ENCODE measurements at places on chromosomes 1 and 21.
A peak's percentile ranks its signal among the peaks of the same experiment; 100 is the strongest.

GRCh38 chr1:90724361-90724760 is 7.3 kb upstream of the BARHL2 start:
- no peak for DNase-seq

DNA sequence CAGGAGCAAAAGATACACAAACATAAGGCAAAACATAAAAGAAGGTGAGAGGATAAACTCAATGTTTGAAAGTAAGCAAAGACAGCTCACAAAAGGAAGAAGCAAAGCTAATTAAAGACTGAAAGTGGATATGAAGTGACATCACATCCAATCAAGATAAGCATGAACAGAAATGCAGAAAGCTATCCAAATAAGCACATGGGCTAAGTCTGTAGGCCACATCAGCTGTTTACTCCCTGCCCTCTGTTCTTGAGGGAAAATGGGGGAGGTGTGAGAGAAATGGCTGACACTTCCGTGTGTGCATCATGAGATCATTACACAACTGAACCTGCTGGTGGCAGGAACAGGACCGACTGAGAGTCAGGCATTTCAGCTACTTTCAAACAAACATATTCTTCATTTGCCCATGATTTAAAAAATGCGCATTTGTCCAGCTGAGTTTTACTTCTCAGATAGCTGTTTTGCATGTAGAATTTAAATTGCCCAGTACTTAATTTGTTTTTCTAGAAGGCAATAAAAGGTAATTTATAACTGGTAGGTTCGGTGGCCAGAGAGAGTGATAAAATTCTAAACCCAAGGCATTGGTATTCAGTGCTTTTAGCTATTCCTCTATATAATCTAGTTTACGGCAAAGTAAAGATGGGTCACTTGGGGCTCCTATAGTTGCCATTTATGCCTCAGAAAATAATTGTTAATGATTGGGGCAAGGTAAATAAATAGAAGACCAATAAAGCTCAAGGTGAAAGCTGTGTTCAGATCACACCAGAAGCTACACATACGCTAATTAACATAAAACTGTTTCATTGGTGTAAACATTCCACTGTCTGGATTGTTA is 27.2 kb upstream of the MAN1A2 start:
- DNase-seq: no peak

GRCh38 chr1:204177133-204177532 is 11.0 kb upstream of the REN start:
- no peak for DNase-seq

DNA sequence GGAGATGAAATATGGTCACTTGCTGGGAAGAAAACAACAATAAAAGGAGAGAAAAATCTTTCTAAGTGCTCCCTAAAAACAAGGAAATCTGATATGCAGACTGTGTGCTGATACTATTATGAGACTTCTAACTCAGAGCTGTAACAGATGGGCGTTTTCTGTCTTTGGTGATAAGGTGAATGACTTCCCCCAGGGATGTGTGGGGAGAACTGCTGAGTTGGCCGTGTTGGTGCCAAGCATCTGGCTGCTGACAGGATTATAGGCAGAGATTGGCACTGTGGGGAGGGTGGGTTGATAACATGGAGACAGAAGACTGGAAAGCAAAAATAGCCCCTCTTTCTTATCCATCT is 438.5 kb upstream of the PLXNA2 start:
- no peak for DNase-seq

- DNase-seq: no peak
Measured at GRCh38 chr1:3022976-3023375, 1.7 kb downstream of the ACTRT2 start.

DNA sequence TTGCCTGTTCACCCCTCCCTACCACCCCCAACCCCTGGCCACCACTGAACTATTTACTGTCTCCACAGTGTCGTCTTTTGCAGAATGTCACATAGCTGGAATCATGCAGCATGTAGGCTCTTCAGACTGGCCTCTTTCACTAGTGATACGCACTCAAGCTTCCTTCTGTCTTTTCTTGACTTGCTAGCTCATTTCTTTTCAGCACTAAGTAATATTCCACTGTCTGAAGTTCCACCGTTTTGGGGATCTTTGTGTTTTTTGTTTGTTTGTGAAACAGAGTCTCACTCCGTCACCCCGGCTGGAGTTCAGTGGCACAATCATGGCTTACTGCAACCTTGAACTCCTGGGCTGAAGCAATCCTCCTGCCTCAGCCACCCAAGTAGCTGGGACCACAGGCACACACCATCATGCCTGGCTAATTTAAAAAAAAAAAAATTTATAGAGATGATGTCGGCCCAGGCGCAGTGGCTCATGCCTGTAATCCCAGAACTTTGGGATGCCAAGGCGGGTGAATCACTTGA is 43.4 kb upstream of the SLC25A33 start:
- no peak for DNase-seq

- no peak for DNase-seq
Measured at GRCh38 chr1:205321959-205322283, 376 bp upstream of the NUAK2 start.

GRCh38 chr1:38858833-38859560 is 575 bp downstream of the RRAGC start:
- DNase-seq: no peak

DNA sequence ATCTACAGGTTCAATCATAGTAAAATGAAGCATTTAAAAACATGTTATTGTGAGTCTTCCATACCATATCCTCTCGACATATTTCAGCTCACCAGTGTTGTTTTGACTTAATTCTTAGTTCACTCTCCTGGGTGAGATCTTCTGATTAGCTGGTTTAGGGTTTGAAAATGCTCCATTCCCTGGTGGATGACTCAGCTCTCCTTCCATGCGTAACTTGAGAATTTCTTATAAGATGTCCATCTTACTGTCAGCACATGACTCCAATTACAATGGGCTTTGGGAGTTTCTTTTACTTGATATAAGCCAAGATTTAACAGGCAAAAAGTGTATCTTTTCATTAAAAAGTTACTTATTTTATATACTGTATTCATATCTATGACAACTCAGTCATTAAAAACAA is 476.5 kb downstream of the BRINP3 start:
- DNase-seq: no peak

- peak; percentile 22 for DNase-seq
Measured at GRCh38 chr1:160081261-160081936, at the start of gene KCNJ9. Gene KCNJ9, plus strand, starts transcription at chr1:160081538. Its CDS starts 2,493 bp downstream, at chr1:160084031.

- no peak for DNase-seq
Measured at GRCh38 chr21:31897311-31897710, 24.5 kb downstream of the HUNK start.

All from NCI-H1092 treated with DMSO at 0.1 percent for 48 hours (cell line).